Fibroblast of skin of left quadriceps (primary cell): ENCODE measurements at places on chromosomes 4 and X.

DNA sequence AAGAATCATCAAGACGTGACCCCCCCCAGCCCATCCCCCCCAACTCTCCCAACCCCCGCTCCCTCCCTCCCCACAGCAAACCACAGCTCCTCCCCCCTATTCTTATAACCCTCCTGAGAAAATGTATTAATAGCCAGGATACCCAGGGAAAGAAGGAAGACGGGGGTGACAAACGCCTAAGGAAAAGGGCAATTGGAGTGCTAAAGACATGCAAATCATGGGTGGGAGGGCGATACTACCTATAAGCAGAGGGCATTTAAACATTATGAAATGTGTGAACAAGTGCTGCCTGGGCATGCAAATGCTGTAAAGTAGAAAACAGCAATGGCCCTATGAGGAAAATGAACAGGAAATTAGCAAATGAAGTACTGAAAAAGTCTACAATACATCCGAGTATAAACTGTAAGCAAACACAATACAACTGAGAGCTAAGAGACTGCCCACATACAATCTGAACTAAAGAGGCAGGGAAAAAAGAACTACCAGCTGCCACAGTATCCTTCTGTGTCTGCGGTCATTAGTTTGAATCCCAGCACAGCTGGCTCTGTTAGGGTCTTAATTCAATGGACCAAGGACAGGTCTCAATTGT is 2.4 kb downstream of the CXXC4 start:
- no peak for DNase-seq

DNA sequence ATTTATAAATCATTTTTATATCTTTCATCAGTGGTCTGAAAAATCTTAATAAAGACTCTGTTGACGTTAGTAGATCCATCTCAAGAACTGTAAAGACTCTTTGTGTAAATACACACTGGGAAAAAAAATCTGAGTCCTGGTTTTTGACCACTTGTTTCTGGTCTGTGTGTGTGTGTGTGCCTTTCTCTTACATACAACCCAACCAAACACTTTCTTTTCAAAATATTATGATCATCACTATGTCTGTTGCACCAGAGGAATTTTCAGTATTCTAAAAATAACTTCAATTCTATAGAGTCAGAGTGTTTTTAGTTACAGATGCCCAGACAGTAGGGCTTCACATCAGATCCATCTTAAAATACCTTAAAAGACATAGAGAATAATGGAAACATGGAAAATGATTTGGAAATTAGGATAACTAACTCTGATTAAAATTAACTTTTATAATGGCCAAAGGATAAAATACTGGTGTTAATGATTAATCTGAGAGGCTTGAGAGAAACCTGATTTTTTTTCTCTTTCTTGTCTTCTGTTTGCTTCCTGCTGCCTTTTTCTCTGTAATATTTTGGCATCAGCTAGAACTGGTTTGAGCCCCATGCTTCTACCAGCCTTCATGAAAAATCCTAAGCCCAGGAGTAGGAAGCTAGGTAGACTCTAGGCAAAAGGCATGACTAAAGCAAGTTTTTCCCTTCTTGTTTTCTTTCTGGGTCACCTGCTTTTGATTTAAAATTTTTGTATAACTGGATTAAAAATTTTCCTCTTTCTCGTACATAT is 99.7 kb downstream of the ATXN3L start:
- DNase-seq = no peak

GRCh38 chrX:16696956-16697355 is 15.5 kb downstream of the CTPS2 start:
- no peak for DNase-seq

DNA sequence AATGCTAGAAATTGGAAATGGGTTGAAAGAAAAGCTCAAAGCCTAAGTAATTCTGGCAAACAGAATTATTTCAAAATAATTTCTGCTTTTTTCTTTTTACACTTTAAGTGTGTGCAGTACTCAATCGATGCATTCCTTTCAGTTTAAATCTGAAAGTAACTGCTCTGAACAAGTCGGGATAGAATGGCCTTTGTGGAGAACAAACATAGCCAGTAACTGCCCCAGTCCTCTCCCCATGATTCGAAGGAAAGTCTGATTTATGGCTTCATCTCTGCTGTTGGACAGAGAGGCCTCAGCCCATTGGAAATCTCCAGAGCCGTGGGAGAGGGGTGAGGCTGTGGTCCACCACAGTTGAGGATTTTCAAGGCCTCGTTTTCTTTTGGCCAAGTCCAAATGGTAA is 174.0 kb upstream of the TLL1 start:
- DNase-seq = no peak

DNA sequence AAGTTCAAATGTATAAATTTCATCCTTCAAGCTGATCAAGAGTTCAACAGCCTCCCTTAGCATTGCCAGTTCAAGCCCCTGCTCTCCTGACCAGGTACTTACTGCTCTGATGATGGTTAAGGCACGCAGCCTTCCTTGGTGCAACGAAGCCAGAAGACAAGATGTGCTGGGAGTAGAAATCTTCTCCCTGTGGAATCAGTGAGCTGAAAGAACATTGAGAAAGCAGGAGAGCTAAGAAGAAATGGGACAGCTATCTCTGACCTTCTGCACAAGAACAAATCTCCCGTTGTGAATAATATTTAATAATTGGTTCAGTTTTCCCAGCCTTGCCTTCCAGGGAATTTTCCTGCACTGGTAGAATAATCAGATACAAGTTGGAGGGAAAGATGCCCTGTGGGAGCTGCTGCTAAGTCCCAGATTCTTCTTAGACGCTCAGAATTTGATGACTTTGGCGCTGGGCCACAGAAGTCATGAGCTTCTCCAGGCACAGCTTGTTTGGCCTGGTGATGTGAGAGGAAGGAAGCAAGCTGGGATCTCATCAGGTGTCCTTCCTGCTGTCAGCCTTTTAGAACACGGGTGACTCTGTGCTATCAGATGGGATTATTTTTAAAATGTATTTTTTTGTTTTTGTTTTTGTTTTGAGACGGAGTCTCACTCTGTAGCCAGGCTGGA is 77.8 kb downstream of the CD38 start:
- DNase-seq = no peak

DNA sequence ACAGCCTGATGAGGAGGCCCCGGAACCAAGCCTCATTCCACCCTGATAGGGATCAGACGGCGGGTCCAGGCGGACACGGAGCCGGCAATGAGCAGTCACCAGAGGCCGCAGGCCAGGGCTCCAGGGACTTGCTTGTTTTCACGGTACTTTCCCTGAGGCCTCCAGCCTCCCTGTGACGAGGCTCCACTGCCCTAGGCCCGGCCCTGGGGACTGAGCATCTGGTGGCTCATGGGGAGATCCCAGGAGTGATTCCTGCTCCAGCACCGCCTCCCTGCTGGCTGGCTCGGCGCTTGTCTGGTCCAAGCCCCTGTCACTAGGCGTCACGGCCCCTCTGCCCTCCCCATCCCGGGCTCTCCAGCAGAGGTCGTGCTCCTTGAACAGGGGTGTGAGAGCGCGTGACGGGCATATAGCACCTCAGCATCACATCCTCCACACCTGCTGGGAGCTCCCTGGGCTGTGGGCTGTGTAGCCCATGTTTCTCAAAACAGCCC is 14.1 kb downstream of the HTRA3 start:
- DNase-seq = no peak

GRCh38 chr4:65646136-65646535 is 24.2 kb downstream of the EPHA5 start:
- DNase-seq = no peak

DNA sequence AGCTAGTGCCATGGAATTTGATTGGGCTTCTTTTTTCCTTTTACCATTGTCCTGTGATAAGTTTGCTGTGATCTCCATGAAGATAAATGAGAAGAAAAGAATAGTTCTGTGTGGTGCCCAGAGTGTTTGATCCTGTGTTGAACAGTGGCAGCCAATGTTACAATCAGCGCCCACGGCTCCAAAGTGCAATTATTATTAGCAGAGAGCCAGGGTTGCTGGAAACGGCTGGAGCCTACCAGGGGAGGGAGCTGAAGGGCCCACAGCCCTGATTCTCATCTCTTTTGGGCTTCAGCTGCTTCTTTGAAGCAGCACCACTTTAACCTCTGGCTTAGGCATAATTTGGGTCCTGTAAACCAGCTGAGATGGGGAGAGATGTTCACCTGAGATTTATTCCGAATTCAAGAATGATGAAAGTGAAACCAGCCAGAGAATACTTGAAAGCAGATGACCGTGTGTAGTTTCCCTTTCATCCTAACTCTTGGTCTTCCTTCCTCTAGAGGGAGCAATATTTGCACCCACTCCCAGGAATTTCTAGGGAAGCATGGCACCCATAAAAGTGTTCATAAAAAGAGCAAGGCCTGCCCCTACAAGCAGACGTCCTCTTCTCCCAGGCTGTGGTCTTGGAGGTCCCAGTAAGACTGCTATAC is 298.3 kb downstream of the EVC2 start:
- DNase-seq = no peak

DNA sequence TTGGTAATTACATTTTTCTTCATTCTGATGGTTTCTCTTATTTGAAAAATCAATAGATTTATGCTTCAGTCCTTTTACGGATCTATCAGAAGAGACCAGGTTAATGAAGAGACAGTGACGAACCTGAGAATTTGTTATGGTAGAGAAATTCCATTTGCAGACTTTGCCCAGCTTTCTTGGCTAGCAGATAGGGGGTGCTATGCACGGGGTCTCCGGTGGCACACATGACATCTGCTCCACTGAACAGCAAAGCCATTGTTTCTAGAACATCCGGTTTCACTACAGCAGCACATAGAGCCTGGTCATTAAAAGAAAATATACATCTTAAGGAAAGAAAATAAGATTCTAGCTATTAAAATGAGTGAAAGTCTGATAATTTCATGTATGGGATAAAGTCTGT is 85.1 kb downstream of the ARAP2 start:
- DNase-seq = no peak

DNA sequence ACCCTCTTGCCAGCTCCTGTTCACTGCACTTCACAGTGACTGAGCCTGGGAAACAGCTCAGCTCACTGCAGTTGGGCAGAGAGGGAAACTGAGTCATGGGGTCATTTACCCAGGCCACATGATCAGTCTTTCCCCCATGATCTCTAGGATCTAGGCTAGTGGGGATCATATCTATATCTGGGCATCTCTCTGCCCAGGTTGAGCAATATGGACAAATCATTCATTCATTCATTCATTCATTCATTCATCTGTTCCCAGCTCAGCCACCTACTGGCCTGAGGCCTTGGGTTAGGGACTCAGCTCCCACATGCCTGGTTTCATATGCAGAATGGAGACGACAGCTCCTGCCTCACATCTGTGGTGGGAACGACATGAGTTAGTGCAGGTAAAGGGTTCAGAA is 45.3 kb upstream of the HMX1 start:
- DNase-seq = no peak

GRCh38 chr4:4418676-4419390 is 31.9 kb downstream of the NSG1 start:
- DNase-seq = no peak

DNA sequence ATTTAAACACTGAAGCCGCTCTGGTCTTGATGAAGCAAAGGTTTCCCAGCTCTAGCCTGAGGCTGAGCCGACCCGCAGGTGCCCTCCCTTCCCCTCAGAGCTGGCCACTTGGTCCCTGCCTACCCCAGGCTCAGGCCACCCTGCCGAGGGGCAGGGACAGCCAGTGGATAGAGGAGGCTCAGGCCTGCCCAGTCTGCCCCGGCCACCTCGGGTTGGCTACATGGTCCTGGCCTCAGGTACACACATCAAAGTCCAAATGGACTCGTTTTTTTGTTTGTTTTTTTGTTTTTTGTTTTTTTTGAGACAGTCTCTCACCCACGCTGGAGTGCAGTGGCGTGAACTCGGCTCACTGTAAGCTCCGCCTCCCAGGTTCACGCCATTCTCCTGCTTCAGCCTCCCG is 23.8 kb downstream of the TACC3 start:
- DNase-seq = no peak

GRCh38 chr4:38255572-38255971 is 295.4 kb downstream of the PTTG2 start:
- no peak for DNase-seq

GRCh38 chr4:3338321-3338838 is 45.6 kb downstream of the RGS12 start:
- DNase-seq = no peak

DNA sequence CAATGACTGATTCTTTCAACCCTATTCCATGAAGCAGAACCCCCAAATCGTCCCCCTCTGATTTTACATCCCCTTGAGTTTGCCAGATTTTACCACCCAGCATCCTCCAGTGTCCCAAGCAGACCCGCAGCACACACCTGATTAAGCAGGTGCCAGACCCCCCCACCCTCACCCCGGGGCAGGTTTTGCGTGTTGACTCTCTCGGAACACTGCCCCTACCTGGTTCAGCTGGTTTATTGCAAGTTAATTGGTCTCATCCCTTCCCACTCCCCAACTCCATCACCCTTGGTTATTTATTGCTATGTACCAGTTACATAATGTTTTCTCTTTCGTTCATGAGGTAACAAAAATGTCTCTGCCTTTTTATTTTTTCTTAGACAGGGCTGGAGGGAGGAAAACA is 258.4 kb downstream of the BCOR start:
- DNase-seq = no peak

- no peak for DNase-seq
Measured at GRCh38 chr4:128477540-128477939, 189.9 kb upstream of the PGRMC2 start.

DNA sequence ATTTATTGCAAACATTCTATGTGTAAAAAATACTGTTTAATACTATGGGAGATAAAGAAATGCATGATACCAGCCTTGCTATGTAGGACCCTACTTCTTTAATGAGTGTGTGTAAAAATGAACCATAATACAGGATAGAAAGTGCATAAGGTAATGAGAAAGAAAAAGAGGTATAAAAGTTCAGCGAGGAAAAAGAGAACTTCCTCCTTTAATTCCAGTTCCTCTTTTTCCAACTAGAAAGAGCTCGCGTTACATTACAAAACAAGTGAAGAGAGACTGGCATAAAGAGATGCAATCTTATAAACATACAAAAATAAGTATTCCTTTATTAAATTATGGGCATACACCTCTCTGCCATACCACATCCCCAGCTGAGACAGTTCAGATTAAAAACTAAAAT is 77.4 kb downstream of the ANKRD17 start:
- no peak for DNase-seq

GRCh38 chr4:31442236-31442635 is 722.1 kb downstream of the PCDH7 start:
- DNase-seq = no peak

- peak; percentile 33 for DNase-seq
Measured at GRCh38 chrX:46796574-46797191, 37.8 kb upstream of the SLC9A7 start.
